CD4-positive, alpha-beta T cell treated with Interleukin-10 for 1 hour (primary cell): ENCODE measurements at places on chromosomes 4 and X.

- DNase-seq, result peak; percentile 87
Measured at GRCh38 chr4:15756361-15756861, 21.7 kb upstream of the CD38 start.

- no peak for DNase-seq
Measured at GRCh38 chrX:10076765-10077164, 80.0 kb upstream of the CLCN4 start.

- DNase-seq, result no peak
Measured at GRCh38 chr4:76764251-76764650, 133.7 kb downstream of the SOWAHB start.

DNA sequence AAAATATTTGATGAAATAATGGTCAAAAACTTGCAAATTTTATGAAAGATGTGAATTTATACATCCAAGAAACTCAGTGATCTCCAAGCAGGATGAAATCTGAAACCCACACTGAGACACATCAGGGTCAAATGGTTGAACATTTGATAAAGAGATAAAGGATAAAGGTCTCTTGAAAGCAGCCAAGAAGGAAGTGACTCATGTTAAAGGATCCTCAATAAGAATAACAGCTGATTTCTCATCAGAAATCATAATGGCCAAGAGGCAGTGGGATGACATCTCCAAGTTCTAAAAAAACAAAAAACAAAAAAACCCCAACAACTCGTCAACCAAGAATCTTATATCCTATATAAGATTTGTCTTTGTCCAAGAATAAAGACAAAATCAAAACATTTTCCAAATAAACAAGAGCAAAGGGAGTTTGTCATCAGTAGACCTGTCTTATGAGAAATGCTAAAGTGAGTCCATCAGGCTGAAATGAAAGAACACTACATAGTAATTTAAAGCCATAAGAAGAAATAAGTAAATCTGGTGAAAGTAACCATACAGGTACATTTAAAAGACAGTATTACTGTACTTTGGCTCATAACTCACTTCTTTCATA lies 121.7 kb downstream of the PDS5A start:
- DNase-seq, result no peak

GRCh38 chrX:95330292-95330691 lies 1354.3 kb upstream of the DIAPH2 start:
- no peak for DNase-seq
